Caudate nucleus (tissue), 63 donors: ENCODE measurements at places on chromosomes 5 and 9.
A peak's percentile ranks its signal among the peaks of the same experiment; 100 is the strongest.

- no peak for DNase-seq
Measured at GRCh38 chr5:38479315-38479904, 77.0 kb downstream of the LIFR start.

DNA sequence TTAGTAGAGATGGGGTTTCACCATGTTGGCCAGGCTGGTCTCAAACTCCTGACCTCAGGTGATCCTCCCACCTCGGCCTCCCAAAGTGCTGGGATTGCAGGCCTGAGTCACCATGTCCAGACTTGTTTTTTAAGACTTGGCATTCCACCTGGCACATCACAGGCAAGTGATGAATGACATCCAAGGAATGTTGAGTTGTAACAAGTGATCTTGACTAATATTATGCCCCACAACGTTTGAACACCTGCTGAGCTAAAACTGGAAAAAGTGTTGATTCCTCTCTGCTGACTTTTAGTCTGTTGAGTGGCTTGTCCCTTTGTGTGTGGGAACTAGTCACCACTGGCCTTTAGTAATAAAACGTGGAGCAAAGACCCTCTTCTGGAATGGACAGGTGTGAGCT, 54.6 kb downstream of the SUB1 start:
- DNase-seq, result no peak

DNA sequence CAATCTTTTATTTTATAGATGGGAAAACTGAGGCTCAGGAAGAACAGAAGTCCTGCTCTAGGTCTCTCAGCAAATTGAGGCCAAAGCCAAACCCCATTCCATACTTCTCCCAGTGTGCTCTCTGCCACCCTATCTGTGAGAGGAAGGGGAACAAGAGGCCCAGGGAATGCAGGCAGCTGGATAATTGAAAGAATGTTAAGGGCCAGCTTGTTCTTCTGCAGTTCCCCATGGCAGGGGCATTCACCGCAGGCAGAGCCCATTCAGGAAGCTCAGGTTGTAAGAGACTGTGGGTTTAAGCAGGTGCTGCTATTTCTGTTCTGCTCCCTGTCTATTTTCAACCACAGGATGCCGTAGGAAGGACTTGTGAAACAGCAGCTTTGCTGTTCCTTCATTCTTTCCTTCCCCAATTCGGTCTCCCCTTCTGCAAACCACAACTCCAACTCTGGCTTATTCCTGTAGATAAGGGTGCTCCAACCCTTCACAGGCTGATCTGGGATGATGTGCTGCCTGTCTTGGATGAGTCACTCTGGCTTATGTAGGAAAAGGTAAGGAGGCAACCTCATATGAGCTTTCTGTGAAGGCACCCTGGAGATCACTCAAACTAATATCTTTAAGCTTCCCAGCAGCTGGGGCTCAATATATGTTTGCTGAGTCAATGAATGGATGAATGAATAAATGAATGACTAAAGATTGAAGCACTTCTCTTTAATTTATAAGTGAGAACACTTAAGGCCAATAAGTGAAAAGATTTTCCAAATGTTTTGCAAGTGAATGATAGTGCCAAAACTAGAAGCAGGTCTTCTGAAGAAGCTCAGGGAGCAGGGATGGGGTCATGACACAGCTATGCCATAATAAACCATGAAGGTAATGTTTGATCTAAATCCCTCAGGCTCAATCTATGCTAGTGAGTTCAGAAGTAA, 377.6 kb downstream of the BRINP1 start:
- DNase-seq, result no peak

DNA sequence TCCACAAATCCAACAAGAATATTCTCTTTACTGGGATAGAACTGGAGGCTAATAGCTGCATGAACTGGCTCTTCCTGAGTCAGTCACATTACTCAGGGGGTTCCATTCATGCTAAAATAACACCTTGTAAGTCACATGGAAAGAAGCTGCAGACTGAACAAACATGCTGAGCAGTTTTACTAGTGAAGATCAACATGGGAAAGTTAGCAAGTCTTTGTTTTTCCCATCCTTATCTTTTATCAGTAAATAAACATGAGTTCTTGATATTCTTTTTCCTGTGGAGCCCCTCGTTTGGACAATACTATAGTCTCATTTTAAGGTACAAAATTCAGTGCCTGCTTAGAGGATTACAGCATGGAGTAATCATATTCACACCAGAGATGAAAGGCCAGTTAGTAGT, 43.7 kb upstream of the TEK start:
- DNase-seq, result no peak

DNA sequence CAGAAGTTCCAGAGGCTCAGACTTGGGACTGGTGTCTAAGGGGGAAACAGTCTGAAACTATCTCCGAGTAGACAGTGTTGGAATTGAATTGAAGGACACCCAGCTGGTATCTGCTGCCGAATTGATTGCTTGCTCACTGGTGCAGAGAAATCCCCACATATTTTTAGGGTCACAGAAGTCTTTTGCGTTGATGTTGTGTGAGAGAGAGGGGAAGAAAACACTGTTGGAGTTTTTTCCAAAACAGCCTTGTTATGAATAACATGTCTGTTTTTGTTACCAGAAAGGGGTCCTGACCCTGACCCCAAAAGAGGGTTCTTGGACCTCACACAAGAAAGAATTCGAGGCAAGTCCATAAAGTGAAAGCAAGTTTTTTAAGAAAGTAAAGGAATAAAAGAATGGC, 81.3 kb downstream of the ALDH7A1 start:
- DNase-seq, result no peak

DNA sequence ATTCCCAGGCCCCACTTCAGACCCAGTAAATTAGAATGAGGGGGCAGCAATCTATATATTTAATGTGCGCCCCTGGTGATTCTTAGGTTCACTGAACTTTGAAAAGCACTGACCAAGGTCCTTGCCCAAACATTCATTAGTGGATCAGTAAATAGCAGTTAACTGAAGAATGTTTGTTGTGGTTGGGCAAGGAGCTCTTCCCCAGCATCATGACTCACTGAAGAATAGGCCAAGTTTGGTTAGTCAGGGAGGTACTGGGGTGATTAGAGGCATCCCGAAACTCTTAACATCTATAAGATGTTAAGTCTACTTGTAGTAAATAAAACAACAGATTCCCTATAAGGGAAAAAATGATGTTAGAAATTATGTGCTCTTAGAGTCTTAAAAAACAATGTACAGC, 833 bp upstream of the MROH2B start:
- DNase-seq, result no peak

- DNase-seq, result no peak
Measured at GRCh38 chr5:29252390-29252789, 1941.1 kb upstream of the CDH6 start.

DNA sequence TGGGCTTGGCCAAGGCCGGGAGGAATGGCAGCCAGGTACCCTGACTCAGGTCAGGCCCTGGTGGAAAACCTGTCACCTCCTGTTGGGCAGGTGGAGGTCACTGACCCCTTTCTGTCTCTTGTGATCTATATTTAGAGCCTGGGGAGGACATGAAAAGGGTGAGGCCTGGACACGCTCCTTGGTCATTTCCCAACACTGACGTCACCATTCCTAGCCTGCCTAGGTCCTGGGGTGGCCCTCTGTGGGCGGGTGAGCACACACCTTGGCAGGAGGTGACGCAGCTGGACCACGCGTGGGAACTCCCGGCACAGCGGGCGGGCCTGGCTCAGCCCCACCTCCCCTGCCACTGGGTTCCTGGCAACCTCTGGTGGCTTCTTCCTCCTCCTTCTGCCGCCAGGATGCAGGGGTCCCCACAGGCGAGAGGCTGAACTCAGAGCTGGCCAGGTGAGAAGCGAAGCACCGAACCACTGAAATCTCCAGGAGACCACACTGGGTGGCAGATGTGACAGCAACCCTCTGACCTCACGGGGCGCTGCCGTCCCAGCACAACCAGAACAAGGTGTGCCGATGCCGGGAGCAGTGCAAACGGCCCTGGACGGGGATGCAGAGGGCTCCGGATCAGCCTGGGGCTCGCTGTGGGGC, 6.4 kb upstream of the RALGDS start:
- no peak for DNase-seq

- no peak for DNase-seq
Measured at GRCh38 chr5:3509290-3509689, 86.3 kb upstream of the IRX1 start.

DNA sequence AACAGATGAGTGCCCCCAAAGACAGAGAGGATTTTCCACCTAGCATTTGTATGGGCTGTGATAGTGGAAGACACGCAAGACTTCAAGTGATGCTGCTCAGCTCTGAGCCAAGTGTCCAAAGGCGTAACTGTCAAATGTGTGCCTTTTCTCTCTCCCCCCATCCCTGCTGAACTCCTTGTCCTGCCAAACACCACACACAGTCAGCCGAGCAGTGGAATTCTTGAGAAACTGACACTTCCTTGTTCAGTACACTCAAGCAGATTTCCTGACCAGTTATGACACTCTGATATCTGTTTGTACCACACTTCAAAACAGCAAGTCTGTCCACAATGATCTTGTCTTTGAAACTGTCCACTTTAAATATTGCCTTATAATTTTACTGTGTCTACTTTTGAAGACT, 166.4 kb downstream of the PIK3R1 start:
- no peak for DNase-seq

DNA sequence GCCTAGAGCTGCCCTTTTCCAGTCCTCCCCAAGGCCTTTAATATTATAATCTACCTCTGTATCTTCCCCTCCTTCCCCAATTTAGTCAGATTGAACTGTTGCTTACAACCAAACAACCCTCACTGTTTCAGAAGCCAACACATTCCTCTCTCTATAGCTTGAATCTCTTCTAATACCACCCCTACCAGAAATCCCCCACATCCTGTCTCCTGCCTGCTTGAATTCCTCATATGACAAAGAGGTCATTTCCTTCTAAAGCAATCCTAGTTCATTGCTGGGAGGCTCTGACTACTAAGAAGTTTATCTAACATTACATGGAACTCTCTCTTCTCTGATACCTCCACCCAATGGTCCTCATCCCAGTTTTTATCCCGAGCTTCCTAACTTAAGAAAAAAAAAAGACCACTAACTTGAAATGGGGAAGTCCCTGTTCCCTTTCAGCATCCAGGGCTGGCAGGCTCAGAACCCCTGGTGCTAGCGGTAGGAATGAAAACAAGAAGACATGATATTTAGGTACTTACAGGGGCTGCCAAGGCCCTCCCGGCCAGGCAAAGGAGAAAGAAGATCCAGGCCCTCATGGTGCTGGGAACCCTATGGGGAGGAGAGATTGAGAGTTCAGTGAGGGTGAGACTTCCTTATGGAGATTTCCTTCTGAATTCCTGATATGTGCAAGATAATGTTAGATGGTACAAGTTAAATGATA, 11.0 kb downstream of the SPARC start:
- DNase-seq, result no peak

GRCh38 chr9:72042928-72043327, 17.5 kb downstream of the C9orf57 start:
- DNase-seq, result no peak

DNA sequence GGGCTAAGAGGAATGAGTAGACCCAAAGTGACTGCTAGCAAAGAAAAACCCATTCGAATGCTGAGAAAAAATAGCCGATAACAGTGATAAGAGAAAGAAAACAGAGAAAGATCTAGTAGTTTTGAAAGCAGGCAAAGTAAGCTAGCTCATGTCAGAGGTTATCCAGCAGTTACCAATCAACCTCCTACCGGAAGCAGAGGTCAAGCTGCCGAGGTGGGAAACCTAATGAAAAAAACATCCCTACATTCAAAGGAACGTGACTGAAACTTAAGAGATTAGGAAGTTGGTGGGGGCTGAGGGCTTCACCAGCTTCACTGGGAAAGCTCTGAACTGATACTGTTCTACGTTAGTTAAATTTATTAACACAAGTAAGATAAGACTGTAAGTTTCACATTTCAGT, 32.6 kb downstream of the SSBP2 start:
- no peak for DNase-seq

DNA sequence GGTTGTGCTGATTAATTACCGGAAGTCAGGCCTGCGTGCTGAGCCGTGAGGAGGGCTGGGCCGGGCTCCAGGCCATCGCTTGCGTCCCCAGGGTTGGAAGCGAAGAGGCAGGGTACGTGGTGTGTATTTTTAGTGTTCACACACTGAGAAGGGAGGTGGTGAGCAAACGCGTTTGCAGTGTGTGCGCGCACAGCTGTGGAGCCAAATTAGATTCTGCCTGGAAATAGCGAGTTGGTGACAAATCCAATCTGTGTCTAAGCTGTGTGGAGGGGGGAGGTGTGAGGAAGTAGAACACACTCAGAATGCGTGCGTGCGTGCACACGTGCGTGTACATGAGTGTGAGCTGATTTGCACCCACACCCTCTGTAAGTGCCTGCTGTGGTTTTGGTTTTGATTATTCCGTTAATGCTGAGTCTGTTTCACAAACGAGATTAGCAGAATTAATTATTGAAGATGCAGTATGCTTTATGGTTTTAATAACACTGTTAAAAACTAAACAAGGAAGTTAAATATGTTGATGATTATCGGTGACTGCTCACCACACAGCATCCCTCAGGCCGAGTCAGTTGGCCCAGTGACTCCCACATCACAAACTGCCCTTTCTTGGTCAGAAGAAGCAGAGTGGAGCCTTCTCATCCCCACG, 111.8 kb upstream of the FCN2 start:
- no peak for DNase-seq

DNA sequence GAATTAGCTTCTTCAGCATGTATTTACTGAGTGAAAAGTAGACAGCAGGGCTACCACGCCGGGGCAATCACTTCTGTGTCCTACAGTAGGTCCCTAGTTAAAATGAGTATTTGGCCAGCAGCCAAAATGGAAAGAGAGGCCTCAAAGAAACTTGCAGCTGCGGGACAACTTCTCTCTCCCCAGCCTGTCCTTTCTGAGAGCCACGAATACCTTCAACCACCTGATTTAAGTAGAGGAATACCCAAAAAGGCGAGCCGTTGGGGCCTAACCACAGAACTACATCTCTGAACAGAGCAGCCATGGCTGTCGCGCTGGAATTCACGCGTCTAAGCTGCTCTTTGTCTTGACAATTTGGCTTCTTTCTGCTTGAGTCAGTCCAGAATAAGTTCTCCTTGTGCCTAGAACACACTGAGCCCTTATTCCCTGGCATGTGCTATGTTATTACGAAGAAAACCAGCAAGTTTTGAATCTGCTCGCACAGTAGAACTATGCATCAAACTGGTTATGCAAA, 43.8 kb upstream of the GOLPH3 start:
- DNase-seq, result peak; percentile 8

DNA sequence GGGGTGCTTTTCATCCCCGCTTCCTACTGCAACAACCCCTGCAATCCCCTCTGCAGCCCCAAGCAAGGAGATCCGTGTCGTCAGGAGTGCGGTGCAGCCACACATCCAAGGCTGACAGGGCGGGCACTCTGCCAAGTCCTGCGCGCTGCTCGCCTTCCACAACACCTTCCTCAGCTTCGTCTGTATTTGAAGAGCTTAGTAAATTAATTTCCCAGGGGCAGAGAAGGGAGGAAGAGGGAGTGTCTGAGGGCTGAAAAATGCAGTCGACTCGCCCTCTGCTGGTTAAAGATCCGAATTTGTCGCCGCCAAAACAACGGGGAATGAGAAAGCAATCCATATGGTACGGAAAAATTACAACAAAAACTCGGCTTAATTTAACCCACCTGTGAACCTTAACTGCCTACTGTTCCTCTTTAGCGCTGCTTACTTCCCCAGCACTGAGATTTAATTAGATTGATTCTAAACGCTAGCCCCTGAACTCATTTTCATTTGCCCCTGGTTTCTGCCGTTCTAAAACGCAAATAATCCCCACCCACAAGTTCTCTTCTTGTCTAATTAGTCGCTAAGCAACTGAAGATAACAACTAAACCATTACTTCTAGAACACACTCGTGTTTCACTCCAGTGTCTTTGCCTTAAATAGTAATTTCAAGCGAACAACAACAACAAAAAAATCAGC, 10.9 kb upstream of the PCDHB1 start:
- DNase-seq, result peak; percentile 75

GRCh38 chr5:62974623-62975022, 396.0 kb downstream of the LRRC70 start:
- no peak for DNase-seq
